ENCODE measurements at places on chromosomes 1 and 21. TPM values are rescaled to one million over a fixed set of nuclear protein-coding genes. Genes with fewer than 3 reads are reported as not detected.

DNA sequence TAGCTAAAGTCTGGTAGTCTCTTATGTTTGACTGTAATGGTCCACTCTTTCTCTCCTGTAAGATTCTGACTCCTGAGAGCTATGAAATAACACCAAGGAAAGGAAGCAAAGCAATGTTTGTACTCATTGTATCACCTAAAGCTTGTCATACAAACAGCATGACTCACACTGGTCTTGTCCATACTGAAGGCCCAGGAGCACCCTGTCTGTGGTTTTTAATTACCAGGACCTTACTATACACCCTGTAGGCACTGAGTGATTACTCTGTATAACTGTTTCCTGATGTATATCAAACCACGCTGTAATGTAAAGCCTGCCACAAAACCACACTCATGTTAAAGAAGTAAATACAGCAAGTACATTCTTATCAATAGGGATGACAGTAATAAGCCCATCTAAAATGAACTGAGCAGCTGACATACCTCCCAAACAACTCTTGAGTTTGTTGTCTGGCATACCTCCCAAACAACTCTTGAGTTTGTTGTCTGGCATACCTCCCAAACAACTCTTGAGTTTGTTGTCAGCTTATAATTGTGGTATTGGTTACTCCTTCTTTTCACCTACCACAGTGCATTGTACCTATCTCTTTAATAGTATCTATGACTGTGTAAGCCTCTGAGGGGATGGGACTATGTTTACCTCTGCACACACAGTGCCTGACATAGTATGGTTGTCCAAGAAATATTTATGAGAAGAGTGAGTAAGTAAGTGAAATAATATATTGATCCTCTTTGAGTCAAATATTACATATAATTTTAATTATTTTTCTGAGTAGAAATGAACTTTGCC lies 11.6 kb upstream of the TNFSF18 start:
- no peak overlapping the region for H3K27ac ChIP-seq
- no peaks in the 10 kb centered on the region for H3K36me3 ChIP-seq
- no peaks in the 10 kb centered on the region for H3K27me3 ChIP-seq
- DNase-seq = no peak

RGS8 gene
- total RNA-seq = not detected

- peaks cover 4% of the 10 kb centered on the region for H3K4me1 ChIP-seq
- H3K36me3 ChIP-seq = no peaks in the 10 kb centered on the region
- no peak overlapping the region for H3K4me3 ChIP-seq
- H3K27me3 ChIP-seq = no peaks in the 10 kb centered on the region
Measured at GRCh38 chr1:110250749-110251148, 40.6 kb downstream of the KCNC4 start.

- H3K4me3 ChIP-seq = no peak overlapping the region
- peaks cover 77% of the 10 kb centered on the region for H3K4me1 ChIP-seq
- peaks cover 29% of the 10 kb centered on the region for H3K36me3 ChIP-seq
- no peaks in the 10 kb centered on the region for H3K27me3 ChIP-seq
Measured at GRCh38 chr1:15883326-15883725, 35.8 kb downstream of the SPEN start.

DNA sequence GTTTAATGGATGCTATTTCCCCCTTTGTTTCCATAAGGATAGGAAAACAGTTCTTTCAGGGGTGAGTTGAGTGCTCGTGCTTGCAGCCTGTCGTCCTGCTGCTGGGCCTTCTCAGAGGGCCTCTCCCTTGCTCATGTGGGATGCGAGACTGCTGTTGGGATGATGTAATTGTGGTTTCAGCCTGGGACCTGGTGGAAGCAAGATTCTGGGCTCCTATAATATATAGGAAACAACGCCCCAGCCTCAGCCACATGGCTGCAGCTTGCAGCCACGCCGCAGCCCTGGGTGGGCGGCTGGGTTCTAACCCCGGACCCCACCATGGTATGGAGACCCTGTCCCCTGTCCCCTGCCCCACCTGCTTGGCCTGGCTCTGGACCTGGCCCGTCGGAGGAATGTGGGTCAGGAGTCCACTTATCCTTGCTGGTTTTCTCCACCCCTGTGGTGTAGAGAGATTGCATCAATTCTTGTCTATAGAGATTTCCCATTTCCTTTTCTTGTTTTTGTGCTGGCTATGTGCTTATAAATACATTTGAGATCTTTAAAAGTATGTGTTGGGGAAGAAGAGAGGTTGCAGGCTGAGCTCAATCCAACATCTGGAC lies 357.8 kb downstream of the SIPA1L2 start:
- no peaks in the 10 kb centered on the region for H3K4me1 ChIP-seq
- no peak for DNase-seq
- no peaks in the 10 kb centered on the region for H3K27me3 ChIP-seq

GRCh38 chr1:199292896-199293295 lies 654.1 kb downstream of the PTPRC start:
- no peaks in the 10 kb centered on the region for H3K4me1 ChIP-seq
- H3K4me3 ChIP-seq = no peak overlapping the region
- DNase-seq = no peak

- no peaks in the 10 kb centered on the region for H3K36me3 ChIP-seq
- H3K4me3 ChIP-seq = no peak overlapping the region
- no peaks in the 10 kb centered on the region for H3K27me3 ChIP-seq
- peaks cover 3% of the 10 kb centered on the region for H3K4me1 ChIP-seq
- no peak for DNase-seq
Measured at GRCh38 chr1:232486454-232487207, 143.3 kb downstream of the SIPA1L2 start.

KCNJ9 gene
- not detected for total RNA-seq

EXTL1 gene
- not detected for total RNA-seq

Measured in esophagus squamous epithelium (tissue), 5 donors.